ENCODE measurements at places on chromosomes 13 and 19.
A peak's percentile ranks its signal among the peaks of the same experiment; 100 is the strongest.

DNA sequence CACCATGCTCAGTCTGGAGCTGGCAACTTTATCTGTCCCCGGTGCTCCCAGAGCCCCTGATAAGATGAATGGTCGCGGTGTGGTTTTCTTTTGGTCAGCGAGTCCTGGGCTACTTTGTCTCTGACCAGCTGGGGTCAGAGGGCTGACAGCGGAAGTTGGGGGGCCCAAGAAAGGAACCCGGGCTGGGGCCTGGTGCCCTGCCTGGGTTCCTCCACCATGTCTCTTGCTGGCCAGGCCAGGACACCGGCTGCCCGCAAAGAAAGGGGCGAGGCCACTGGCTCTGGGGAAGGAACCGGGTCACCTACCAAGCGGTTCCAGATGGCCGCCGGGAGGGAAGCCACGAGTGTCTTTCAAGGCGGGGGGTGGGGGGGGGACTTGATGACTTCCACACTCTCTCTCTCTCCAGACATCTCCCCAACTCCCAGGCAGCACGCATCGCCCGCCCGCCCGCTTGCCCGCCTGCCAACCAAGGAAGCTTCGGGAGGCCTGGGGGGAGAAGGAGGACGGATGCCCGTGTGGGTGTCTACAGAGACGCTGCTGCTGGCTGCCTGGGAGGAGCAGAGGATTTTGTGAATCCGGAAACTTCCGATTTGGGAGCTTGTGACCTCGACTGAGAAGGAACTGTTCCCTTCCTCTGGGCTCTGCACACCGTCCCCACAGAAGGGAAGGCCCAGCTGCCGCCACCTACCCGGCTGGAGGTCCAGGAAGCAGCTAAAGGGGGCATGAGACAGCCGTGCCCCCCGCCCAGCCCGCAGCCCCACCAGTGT lies 1.1 kb downstream of the PIP5K1C start:
- DNase-seq: no peak

- no peak for DNase-seq
These were observed 86.9 kb upstream of the DOCK9 start for GRCh38 chr13:99064624-99065234.

DNA sequence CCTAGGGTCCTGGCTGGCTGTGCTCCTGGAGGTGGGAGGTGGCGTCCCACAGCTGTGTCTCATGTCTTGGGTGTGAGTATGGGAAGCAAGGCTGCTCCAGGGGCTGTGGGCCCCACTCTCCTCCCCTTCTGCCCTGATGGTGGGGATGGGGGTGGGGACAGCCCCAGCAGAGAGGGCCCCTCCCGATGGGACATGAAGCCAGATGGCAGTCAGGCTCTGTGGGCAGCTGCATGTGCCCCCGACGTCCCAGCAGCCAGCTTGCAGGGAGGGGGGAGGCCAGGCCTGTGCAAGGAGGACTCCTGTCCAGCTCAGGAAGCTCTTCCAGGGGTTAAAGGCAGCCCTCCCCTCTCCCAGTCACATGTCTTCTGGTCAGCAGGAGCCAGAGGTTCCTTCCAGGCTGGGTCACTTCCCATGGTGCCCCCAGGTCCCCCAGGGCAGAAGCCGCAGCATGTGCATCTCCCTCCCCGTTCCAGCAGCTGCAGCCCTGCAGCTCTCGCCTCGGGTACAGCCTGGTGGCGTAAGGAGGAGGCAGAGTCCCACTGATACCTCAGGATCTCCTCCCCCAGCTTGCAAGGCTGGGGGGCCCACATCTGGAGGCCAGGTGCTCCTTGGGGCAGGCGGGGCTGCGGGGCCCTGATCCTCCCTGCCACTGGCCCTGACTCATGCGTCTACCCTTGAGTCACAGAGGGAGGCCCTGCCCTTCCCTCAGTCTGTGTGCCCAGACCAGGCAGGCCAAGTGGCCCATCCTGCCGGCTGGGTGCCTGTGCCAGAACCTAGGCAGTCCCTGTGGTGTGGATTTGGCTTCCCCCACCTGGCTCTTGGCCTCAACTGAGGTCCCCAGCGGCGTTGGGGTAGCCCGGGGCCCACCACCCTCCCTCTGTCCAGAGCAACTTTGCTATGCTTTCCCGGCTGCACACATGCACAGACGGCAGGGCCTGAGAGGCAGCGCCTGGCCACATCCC lies 13.0 kb downstream of the YIPF2 start:
- no peak for DNase-seq

- no peak for DNase-seq
These were observed 2.1 kb upstream of the UTP14C start for GRCh38 chr13:52022356-52022755.

GRCh38 chr13:110125613-110126272 lies 181.2 kb downstream of the COL4A1 start:
- DNase-seq: peak; percentile 43
